LoVo (cell line): ENCODE measurements at places on chromosomes 3 and 15.

DNA sequence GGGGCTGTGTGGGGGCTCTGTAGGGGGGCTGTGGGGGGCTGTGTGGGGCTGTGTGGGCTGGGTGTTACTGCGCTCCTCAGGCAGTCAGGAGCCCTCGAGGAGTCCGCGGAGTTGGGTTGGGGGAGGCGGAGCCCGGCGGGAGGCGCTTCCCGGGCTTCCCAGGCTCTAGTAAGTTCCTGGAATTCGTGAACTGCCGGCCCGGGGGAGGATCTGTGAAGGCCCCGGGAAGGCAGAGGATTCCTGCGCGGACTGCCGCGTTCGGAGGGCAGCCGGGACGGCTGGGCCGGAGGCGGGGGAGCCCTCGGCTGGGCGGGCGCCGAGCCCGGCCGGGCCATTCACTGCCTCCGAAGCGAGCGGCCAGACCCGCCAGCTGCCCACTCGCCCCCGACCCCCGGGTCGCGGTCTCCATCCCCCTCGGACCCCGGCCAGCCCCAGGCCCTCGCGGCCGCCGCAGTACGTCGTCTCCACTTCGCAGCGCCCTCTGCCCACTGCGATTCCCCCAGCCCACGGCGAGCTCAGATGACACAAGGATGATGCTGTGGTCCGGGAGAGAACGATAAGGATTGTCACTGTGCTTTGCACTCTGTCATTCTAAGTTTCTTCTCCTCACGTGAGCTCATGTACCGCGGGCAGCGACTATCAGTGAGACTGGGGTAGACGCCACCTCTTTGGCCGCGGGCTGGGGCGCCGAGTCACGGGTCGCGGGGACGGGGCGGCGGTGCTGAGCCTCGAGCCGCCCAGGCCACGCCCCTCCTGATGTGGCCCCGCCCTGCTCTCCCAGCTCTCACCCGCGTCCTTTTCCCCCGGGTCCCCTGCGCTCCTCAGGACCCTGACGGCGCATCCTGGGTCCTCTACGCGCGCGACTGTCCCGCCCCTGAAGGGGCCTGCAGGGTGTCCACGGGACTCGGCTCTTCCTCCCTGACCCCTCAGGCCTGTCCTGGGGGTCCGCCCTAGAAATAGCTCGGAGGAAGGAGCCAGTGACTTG, 65.3 kb downstream of the KLF13 start:
- peak; percentile 70 for DNase-seq

- no peak for DNase-seq
Measured at GRCh38 chr3:38313695-38314094, 31.6 kb downstream of the SLC22A14 start.

- DNase-seq = no peak
Measured at GRCh38 chr3:150215616-150216015, 192.5 kb upstream of the TSC22D2 start.

- no peak for DNase-seq
Measured at GRCh38 chr3:122377975-122378374, 5.1 kb downstream of the MIX23 start.

GRCh38 chr3:24829011-24829581, 334.4 kb upstream of the THRB start:
- no peak for DNase-seq

DNA sequence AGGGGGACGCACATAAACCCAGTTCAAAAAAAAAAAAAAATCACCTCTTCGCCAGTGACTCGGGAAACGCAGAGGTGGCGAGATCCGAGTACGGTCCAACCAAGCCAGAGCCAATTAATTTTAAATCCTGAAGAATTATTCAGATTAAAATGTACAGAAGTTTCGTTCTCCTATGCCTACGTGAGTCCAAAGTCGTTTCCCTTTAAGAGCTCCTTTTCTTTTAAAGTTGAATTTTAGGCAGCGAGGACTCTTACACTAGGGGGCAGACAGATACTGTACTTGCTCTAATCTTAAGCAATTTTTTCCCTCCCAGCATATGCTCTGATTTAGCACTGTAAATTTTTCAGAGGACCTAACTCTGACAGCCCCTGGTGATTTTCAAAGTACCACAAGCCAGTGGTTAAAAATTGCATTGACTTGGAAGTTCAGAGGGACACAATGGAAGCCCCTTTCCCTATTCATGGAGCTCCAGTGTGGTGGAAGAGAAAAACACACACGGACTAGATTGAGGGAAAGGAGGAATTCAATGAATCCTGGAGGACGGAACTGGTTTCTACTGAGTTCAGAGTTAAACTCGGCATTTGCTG, 3.3 kb upstream of the NR2F2 start:
- peak; percentile 88 for DNase-seq

DNA sequence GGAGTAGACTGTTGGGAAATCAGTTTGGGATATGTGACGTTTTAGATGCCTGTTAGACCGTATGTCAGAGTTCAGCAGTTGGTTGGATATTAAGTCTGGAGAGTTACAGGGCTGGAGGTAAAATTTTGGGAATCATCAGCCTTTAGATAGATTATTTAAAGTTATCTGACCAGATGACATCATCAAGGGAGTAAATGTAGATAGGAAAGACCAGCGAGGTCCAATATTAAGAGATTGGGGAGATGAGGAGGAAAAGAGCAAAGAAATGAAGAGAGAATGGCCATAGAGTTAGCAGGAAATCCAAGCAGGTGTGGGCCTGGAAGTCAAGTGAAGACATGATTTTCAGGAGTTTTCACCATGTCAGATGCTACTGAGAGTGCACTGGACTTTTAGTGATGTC, 3.1 kb downstream of the NDUFB4 start:
- no peak for DNase-seq

GRCh38 chr3:35483131-35483530, 156.2 kb upstream of the ARPP21 start:
- DNase-seq = no peak

DNA sequence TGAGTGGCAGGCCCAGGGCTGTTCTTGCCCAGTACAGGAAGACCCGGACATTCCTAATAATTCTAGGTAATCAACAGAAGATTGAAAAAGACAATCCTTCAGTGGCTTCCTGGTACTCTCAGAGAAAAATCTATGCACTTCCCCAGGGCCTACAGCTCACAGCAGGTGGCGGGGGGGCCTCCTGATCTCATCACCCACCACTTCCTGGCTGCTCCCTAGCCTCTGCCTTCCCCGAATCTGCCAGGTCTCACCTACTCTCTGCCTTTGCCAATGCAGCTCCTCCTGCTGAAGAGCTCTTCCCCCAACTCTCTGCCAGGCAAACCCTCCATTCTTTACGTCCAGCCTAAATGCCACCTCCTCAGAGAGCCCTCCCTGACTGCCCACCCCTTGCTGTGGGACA, 37.5 kb downstream of the EHD4 start:
- no peak for DNase-seq

GRCh38 chr3:186307594-186308221, 54.3 kb downstream of the DGKG start:
- DNase-seq = peak; percentile 63

DNA sequence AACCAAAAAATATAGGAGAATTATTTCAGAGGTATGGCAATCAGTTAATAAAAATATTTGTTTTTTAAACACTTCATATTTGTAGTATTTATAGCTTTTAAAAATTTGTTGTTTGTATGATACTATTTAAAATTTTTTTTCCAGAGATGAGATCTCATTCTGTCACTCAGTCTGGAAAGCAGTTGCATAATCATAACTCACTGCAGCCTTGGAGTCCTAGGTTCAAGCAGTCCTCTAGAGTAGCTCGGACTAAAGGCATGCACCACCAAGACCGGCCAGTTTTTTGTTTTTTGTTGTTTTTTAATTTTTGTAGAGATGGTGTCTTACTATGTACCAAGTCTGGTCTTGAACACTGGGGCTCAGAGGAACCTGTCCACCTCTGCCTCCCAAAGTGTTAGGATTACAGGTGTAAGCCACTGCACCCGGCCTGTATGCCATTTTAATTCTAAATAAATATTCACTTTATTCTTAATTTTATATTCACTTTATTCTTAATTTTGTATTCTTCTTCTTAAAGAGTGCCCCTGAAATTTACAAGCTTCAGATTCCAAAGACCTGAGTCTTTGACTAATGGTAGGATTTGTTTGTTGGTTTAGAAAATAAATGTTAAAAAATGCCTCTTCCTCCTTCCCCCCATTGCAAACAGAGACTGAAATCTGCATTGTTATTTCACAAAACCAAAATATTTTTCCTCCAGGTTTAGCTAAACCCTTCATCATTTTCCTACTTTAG, 9.4 kb downstream of the TGFBR2 start:
- DNase-seq = no peak

DNA sequence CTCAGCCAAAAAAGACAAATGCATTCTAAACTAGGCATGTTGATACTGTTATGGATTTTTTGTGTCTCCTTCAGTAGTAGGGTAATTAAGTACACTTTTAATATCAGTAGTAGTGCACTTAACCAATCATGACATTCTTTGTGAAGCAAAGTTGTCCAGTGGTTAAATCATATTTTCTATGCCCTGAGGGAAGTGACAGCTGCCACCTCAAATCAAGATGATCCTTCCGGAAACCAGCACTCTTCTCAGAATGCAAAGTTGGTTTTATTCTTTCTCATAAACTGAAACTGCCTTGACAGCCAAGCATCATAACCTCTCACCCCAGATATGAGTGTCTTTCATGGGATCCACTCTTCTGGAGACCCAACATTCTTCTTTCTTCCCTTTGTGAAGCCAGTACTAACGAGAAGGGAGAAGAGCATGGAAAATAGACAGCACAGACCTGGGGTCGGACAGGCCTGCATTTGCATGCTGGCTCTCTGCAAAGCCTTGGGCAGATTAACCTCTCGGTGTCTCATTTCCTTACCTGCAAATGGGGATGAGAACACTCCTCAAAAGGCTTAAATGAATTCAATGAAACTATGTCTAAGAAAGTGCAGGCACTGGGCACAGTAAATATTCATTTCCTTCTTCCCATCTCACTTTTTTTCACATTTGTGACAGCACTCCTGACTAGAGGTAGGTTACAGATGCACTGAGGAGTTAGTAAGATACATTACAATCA, 13.2 kb downstream of the AAGAB start:
- no peak for DNase-seq

GRCh38 chr3:56987238-56987895, 73.1 kb upstream of the SPATA12 start:
- DNase-seq = no peak

DNA sequence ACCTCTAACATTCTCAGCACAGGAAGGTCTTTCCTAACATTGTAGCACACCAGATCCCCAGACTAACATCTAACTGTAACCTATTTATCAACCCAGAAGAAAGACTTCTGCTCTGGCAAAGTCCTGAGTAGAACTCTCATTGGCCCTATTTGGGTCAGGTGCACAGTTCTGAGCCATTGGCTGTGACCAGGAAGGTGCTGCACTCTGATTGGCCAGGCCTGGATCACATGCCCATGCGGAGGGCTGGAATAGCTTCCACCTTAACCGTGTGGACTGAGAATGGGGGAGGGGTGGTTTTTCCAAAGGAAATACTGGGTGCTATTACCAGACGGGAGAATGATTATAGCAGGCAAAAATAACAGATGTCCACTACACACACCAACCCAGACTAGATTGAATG, 11.5 kb downstream of the FEZF2 start:
- DNase-seq = no peak

GRCh38 chr3:94512876-94513275, 450.0 kb downstream of the NSUN3 start:
- no peak for DNase-seq

GRCh38 chr3:77348244-77348855, 308.5 kb downstream of the ROBO2 start:
- DNase-seq = no peak

GRCh38 chr3:169305460-169305859, 358.1 kb downstream of the MECOM start:
- peak; percentile 50 for DNase-seq

- no peak for DNase-seq
Measured at GRCh38 chr3:46748170-46748569, 30.5 kb upstream of the PRSS50 start.

- DNase-seq = no peak
Measured at GRCh38 chr3:16740515-16740914, 135.3 kb upstream of the DAZL start.

- DNase-seq = no peak
Measured at GRCh38 chr15:31292391-31293015, 34.1 kb upstream of the KLF13 start.

DNA sequence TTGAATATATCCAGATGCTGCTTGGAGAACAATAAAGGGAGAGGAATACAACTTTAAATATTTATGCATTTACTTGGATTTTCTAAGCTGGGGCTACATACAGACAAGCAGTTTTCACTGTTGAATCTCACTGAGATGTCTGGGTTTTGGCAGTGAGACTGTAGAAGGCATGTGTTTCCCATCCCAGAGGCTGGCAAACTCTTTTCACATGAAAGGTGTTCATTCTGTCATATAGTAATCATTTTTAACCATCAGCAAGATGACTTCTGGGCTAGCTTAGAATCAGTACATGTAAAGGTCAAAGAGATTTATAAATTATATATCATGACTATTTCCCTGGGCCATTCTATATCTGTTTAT, 218.7 kb upstream of the SGO1 start:
- DNase-seq = no peak

DNA sequence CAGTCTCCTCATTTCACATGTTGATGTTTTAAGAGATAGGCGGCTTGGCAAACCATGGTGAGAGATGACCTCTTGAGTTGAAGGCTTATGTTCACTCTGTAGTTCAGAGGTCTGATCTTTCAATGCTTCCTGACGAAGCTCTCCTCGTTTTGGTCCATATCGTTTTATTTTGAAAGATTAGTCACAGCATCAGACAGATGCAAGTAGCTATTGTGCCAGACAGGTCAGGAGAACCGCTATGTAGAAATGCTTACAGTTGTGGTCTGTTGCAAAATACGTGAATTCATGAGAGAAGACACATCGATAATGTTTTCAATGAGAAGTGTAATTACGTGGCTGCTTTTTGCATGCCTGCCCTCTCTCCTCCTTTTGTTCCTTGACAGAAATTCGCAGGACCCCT, 47.5 kb downstream of the CHL1 start:
- DNase-seq = no peak

GRCh38 chr3:101730839-101731238, 6.4 kb downstream of the CEP97 start:
- no peak for DNase-seq

DNA sequence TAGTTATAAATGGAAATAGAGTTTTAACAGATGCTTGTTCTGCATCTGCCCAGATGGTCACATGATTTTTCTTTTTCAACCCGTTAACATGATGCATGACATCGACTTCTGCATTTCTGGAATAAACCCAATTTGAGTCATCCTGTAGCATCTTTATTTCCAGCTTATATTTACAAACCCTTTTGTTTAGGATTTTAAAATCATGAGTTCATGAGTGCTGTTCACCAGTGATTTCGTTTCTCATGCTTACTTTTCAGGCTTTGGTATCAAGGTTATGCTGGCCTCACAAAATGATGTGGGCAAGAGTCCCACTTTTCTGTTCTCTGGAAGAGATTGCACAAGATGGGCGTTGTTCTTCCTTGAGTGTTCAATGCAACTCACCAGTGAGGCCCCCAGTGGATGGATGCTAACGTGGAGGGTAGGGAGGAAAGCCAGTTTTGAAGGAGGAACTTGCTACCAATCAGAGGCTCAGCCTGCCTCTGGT, 5.2 kb downstream of the HRH1 start:
- DNase-seq = no peak

GRCh38 chr3:97297032-97297431, 467.5 kb upstream of the ARL6 start:
- no peak for DNase-seq

GRCh38 chr3:66140106-66140505, 80.7 kb upstream of the SLC25A26 start:
- no peak for DNase-seq
